Stimulated activated CD8-positive, alpha-beta memory T cell treated with anti-CD3 and anti-CD28 coated beads, Interleukin-2, amount 100 ng/mL, for 1 hour (primary cell): ENCODE measurements at places on chromosomes 1 and 21.

GRCh38 chr1:53196485-53197290 lies at the start of gene CPT2:
CPT2 (plus strand) TSS chr1:53196824; CDS start chr1:53196944, 120 bp downstream.
- DNase-seq: peak; percentile 83

DNA sequence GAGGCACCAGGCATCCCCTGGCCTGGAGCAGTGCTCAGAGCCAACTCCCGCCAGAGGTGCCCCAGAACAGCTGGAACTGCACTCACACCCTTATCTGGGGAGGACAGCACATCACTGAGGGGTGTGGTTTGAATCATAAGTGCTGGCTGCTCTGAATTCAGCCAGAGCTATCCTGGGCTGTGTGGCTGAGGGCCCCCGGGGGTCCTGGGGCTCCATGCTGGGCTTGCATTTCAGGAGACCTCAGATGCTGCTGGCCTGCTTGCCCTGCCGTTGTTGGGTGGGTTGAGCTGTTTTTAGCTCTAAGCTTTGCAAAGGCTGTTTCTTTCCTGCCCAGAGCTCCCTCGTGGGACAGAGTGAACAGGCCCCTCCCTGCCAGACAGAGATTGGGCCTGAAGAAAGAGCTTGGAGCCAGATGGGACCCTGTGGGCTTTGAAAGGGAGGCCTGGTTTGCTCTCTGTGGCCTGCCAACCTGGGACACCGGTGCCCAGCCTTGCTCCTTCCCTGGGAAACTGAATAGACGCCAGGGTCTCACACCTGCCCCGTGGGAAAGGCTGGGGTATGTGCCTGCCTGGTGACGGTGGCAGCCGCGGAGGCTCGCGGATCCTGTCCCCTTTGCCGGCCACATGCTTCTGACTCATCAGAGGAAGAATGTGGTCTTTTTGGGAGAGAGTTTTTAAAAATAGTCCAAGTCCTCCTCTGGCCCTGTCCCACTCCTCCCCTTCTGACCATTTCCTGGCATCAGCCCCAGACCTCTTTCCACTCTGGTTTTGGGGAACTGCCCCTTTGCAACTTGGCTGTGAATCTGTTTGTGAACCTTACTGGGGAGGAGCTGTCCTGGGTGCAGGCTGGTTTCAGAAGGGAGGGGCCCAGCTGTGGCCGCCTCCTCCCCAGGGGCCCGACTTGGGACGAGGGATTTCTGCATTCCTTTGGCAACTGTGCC lies 30.0 kb downstream of the ARHGEF10L start:
- DNase-seq: no peak

DNA sequence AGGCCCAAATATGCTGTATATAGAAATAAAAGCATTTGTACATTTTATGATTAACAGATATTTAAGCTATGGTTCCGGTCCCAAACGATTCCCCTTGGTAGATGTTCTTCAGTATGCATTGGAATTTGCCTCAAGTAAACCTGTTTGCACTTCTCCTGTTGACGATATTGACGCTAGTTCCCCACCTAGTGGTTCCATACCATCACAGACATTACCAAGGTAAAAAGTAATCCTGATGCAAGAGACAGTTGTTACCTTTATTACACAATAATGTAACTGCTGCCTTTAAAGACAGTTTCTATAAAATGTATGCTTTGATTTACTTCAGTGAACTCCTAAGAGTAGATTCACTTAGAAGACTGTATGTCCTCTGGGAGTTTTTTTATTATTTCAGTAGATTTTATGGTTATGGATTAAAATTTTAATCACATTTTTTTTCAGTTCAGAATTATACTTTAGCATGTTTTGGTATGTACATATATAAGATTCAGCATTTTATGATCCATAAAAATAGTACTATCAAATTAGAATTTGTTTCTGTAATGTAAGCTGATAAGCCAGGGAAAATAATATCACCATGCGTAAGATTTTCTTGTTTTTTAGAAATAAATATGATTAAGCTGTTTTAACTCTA lies 96.5 kb downstream of the USP25 start:
- DNase-seq: no peak

- no peak for DNase-seq
Observed at GRCh38 chr1:20882837-20883236, 95.7 kb upstream of the HP1BP3 start.

GRCh38 chr1:154735804-154736168 lies 127.8 kb upstream of the ADAR start:
- no peak for DNase-seq

DNA sequence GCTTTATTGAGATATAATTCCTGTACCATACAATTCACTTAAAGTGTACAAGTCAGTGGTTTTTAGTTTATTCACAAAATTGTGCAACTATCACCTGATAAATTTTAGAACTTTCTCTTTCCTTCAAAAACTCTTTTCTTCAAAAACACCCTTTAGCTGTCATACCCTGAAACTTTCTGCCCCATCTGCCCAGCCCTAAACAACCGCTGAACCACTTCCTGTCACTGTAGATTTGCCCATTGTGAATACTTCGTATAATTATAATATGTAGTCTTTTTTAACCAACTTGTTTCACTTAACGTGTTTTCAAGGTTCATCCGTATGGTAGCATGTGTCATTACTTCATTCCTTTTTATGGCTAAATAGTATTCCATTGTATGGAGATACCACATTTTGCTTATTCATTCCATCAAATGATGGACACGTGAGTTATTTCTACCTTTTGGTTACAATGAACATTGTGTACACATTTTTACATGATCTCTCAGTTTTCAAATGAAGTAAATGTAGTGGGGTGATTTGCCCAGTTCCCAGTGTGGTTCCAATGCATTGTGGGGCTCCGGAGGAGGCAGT lies 37.9 kb downstream of the WNT4 start:
- DNase-seq: no peak

GRCh38 chr1:45640293-45640692 lies 16.4 kb upstream of the CCDC17 start:
- DNase-seq: no peak

DNA sequence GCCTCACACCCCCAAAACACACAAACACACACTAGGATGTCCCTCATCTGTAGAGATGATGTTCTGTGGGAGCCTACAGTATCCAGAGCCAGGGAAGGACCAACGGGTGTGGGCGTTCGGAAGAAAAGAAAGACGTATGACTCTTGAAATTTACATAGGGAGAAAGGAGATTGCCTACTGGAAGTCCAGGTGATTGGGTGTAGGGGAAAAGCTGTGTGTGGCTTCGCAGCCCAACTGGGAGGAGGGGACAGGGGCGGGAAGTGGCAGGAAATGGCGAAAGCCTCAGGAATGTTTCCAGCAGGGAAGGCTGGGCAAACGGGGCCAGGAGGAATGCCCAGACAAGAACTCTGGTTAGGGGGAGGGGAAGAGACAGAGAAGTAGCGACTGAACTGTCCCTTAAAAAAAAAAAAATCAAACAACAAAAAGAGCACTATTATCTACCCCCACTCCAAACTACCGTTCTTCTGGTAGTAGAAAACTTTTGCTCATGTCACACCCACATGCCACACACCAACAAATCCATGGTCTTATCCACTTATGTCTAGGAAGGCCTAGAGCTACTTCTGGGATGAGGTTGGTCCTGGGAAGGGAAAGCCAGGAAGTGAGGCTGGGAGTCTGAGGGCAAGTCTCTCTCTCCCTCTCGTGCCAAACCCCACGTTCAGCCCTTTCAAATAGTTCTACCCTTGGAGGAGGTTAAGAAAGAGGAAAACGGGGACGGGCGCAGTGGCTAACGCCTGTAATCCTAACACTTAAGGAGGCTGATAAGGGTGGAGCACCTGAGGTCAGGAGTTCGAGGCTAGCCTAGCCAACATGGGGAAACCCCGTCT lies 1.8 kb upstream of the CKS1B start:
- DNase-seq: no peak

- DNase-seq: no peak
Observed at GRCh38 chr1:106680776-106681344, 375.6 kb upstream of the PRMT6 start.

DNA sequence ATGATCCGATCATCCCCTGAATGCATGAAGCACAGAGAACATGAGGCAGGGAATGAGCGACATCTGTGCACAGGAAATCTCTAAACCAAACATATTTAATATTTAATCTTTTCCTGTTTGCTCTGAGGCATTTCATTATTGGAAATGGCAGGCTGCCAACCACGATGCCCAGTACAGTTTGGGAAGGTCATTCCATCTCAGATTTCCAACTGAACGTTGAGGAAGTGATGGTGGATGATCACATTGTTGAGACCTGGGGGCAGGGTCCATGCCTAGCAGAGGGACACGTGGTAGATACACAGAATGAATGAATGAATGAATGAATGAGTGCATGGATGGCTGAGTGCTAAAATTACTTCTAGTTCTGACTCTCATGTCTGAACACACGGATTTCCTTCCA lies 15.9 kb upstream of the FASLG start:
- no peak for DNase-seq

- no peak for DNase-seq
Observed at GRCh38 chr21:19228226-19228625, 824.6 kb upstream of the TMPRSS15 start.

- no peak for DNase-seq
Observed at GRCh38 chr1:95903060-95903459, 669.0 kb downstream of the RWDD3 start.

DNA sequence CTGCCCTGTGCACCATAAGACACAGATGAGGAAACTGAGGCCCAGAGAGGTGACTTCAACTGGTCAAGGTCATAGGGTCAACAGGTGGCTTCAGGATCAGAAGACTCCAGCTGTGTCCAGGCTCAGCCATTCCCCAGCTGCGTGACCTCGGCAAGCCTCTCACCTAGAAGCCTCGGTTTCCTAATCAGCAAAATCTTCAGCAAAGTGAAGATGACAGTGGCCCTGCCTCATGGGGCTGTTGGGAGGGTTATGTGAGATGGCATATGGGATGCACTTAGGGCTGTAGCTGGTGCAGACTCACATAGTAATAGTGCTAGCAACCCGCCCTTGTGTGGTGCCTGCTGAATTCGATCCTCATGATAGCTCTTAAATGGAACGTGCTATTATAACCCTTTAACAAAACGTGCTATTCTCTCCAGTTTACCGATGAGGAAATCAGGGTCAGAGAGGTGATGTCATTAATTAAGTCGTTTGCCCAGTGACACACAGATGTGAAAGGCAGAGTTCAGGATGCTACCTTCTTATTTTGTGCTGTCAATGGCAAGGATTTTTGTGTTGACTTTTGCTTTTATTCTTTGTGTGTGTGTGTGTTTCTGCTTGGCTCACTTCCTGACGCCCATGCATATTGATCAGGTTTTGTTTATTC lies 472.9 kb downstream of the MATN1 start:
- no peak for DNase-seq

GRCh38 chr21:21001591-21002100 lies 3.4 kb downstream of the NCAM2 start:
- DNase-seq: no peak
